ENCODE measurements at places on chromosomes 2 and 18.
A peak's percentile ranks its signal among the peaks of the same experiment; 100 is the strongest.

GRCh38 chr2:186950694-186951093, 101.7 kb upstream of the ZSWIM2 start:
- DNase-seq = no peak

DNA sequence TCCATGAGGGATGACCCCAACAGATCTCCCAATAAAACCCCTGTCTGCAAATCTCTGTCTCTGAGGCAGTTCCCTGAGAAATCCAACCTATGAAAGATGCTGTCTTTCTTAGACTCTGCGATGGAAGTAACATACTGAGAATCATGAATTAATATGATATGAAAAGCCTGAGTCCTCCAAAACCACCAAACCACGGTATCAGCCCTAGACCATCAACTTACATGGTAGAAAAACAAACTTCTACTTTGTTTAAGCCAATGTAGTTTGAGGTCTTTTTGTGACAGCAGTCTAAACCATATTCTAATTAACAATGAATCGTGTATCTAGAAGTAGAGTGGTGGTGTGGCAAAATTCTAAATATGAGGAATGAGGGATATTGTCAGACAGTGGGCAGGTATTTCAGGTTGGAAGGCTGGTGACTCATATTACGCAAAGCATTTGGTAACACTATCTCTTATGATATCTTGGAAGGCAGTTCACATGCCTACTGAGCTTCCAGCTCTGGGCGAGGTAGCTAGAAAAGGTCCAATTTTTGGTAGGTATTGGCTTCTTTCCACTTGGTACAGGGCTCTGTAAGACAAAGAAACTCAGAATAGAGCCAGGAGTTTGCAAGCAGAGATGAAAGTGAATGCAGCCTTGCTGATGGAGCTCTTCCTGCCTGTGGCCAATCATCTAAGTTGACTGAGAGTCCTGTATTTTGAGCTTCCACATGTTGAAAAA, 215.8 kb downstream of the ZFP36L2 start:
- no peak for DNase-seq

DNA sequence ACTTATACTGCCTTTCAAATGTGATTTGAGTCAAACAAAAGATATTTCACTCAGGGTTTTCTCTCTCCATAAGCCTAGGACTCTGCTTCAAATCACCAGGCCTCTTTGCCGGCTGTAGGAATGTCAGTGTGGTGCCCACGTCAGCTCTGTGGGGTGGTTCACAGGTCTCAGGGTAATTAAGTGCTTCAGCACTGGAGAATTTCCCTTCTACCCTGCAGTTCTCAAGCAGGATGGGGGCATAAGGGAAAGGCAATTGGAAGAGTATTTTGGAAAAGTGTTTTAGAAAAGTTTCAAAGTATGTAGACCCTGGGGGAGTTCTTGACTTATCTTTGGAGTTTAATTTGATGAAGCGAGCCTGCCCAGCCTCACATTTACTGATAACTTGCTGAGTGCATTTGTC, 9.6 kb downstream of the CNGA3 start:
- no peak for DNase-seq

- no peak for DNase-seq
These were observed 16.7 kb upstream of the BZW1 start for GRCh38 chr2:200795028-200795440.

DNA sequence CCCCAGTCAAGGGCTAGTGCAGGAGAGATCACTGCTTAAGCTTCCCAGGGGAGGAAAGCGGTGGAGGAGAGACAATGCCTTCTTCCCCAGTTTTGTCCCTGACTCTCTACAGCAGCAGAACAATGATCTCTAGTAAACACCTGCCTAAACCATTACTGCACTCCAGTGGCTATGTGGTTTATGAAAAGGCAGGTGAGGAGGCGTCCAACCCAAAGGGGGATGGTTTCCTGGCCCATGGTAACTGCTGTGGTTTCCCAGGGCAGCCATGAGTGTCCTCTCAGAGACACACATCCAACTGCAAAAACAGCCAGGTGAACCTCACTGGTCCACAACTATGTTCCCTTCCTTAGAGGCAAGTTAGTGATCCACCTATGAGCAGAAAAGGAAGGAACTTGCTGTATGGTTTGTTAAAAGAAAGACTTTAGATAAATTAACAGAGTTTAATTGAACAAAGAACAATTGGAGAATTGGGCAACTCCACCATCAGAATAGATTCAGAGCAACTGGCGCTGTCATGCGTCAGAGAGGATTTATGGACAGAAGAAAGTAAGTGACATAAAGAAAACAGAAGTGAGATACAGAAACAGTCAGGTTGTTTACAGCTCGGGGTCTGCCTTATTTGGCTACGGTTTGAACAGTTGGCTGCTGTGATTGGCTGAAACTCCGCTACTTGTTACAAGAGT, 4.8 kb upstream of the TTC39C start:
- DNase-seq = peak; percentile 41

DNA sequence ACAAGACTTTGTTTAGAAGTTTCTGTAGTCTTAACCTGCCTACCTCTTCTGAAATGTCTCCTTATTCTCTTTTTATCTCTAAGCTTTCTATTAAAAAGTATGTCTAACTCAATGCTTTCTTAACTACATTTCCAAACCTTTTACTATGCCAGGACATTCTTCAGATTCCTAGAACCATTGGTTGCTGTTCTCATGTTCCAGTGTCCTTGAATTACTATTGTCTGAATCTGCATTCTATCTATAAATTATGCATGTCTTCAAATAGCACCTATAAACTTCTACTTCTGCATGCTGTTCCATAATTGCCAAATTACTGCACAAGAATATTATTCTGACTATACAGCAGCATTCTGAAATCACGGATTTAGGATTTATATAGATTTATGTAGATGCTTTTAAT, 166.0 kb upstream of the VWC2L start:
- no peak for DNase-seq

GRCh38 chr2:177000061-177000714, 212.4 kb upstream of the HNRNPA3 start:
- no peak for DNase-seq

GRCh38 chr2:163465440-163465839, 270.4 kb downstream of the FIGN start:
- no peak for DNase-seq

- peak; percentile 35 for DNase-seq
These were observed at the start of gene CHN1 for GRCh38 chr2:175004980-175005732. Gene CHN1, minus strand, starts transcription at chr2:175005381. Its CDS starts 469 bp downstream, at chr2:175004912.

DNA sequence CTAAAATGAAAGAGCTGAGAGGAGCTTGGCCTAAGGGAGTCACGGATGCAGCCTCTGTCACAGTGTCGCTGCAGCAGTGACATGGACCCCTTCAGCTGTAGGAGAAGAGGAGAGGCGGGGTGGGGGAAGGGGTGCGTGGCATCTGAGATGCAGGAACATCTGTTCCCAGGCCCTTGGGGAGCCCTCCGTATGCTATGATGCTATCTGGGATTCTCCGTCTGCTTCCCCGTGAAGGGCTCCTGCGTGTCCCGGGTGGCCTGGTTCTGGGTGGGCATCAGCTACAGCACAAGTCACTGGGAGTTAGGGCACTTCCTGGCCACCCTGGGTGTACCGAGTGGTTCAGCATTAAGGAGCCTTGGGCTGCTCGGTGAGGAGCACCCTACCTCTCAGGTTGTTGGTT, 35.6 kb upstream of the B3GNT7 start:
- DNase-seq = no peak

DNA sequence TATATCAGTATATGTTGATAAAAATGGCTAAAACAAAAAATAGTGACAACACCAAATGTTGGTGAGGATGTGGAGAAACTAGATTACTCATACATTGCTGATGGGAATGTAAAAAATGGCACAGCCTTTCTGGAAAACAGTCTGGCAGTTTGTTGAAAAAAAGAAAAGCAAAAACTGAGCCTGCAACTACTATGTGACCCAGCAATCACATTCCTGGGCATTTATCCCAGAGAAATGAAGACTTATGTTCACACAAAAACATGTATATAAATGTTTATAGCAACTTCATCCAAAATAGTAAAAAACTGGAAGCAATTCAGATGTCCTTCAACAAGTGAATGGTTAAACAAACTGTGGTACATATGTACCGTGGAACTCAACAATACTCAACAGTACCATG, 7.5 kb upstream of the KDSR start:
- no peak for DNase-seq

- no peak for DNase-seq
These were observed 28.0 kb downstream of the KIF3C start for GRCh38 chr2:25954199-25954752.

- no peak for DNase-seq
These were observed 71.1 kb downstream of the RFTN2 start for GRCh38 chr2:197604117-197604860.

GRCh38 chr2:65075605-65076344, 19.6 kb downstream of the CEP68 start:
- no peak for DNase-seq

DNA sequence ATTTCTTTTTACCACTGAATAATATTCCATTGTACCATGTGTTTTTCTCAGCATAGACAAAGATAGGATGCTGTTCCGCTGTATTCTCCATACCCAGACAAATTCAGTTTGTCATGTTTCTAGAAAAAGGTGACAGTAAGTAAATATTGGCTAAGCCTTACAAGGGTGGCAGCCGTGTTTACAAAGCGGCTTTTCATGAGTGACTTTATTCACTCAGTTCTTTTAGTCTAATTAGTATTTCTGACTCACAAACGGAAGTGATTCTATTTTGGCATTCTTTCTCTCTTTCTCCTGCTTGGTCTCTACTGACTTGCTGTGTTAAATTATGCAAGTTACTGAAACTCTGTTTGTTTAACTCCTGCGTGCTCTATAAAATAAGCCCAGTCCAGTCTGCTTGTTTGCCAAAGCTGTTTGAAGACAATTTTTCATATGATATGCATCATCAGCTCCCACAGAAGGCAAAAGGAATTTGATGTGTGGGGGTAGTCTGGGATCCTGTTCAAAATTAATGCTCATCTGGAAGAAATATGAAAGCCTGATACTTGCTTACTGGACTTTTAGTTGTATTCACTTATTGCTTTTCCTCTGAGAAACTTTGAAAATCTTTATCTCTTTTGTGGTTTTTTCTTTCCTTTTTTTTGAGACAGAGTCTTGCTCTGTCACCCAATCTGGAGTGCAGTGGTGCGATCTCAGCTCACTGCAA, 2.3 kb upstream of the PLEKHH2 start:
- DNase-seq = no peak

DNA sequence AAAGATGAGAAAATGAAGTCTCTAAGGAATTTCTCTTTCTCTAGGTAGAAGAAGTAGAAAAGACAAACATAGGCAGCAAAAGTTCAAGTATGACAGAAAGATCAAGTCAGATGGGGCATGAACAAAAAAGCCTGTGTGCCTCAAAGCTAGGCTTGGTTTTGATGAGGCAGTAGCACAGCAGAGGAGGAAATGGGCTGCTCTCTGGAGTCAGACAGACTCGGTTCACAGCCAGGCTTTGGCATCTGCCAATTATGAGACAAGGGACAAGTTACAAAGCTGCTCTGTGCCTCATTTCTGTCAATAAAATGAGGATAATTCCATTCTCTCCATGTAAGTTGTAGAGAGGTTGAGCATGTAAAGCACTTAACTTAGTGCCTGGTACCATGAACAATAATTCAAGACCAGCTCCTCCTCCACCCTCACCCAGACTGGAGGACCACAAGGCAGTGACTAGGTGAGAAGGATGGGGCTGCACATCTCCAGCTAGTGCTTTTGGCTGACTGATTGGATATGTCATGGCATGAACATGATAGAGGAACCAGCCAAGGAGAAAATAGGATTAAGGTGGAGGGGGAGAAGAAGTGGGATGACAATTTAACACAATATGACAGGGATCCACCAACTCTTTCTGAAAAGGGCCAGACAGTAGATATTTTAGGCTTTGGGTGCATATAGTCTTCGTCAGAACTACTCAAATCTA, 84.6 kb downstream of the TMEM163 start:
- no peak for DNase-seq

- no peak for DNase-seq
These were observed 50.6 kb downstream of the MSH6 start for GRCh38 chr2:47833516-47833968.

- no peak for DNase-seq
These were observed 83.0 kb downstream of the MARCO start for GRCh38 chr2:119025013-119025412.

GRCh38 chr18:45702708-45703265, 21.2 kb upstream of the SLC14A1 start:
- no peak for DNase-seq

DNA sequence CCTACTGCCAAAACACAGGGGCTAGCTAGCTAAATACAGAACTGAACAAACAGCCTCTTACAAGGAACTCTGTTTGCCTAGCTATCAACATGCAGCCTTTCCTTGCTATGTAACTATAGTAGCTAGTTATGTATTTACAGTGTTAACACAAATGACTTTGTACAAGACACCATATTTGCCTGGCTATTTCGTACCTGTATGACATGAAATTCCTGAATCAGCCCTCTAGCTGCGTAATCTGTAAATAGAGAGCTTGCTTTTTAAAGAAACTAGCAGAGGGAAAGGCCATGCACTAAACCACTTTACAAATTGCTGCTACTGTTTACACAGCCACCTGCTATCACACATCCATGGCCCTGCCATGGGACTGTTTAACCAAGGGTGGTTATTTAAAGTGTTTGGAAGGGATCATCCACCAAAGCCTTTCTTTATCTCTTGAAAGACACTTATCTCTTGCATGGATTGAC, 248.7 kb downstream of the TFCP2L1 start:
- DNase-seq = no peak

GRCh38 chr2:27407798-27408491, 1.4 kb downstream of the PPM1G start:
- DNase-seq = no peak

- no peak for DNase-seq
These were observed 65.0 kb upstream of the HPCAL1 start for GRCh38 chr2:10237392-10238321.

- no peak for DNase-seq
These were observed 12.1 kb downstream of the LRRTM1 start for GRCh38 chr2:80292474-80292873.

DNA sequence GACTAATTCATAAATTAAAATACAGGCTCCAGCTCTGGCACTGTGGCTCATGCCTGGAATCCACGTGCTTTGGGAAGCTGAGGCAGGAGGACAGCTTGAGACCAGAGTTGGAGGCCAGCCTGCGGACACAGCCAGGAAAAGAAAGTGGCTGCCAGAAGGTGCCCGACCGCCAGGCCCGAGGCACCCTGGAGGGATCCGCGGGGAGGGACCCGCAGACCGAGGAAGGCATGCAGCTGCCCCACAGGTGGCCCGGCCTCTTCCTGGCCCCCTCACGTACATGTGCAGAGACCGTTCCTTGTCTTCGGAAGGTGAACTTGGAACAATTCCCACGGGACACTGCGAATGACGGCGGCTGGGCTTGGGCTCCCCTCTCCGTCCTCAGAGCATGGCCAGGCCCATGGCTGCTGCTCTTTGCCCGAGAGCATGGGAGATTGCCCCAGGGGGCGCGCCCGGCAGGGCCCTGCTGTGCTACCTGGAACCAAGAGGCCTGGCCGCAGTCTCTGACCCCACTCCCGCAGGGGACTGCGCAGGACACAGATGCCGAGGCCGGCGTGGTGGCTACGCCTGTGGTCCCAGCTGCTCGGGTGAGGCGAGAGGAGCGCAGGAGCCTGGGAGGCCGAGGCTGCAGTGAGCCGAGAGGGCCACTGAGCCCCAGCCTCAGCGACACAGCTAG, 55.6 kb upstream of the IMP4 start:
- DNase-seq = no peak
